Thymus (tissue), 14 donors: ENCODE measurements at places on chromosomes 3 and 15. TPM values are rescaled to one million over a fixed set of nuclear protein-coding genes. Genes with fewer than 3 reads are reported as not detected.

DNA sequence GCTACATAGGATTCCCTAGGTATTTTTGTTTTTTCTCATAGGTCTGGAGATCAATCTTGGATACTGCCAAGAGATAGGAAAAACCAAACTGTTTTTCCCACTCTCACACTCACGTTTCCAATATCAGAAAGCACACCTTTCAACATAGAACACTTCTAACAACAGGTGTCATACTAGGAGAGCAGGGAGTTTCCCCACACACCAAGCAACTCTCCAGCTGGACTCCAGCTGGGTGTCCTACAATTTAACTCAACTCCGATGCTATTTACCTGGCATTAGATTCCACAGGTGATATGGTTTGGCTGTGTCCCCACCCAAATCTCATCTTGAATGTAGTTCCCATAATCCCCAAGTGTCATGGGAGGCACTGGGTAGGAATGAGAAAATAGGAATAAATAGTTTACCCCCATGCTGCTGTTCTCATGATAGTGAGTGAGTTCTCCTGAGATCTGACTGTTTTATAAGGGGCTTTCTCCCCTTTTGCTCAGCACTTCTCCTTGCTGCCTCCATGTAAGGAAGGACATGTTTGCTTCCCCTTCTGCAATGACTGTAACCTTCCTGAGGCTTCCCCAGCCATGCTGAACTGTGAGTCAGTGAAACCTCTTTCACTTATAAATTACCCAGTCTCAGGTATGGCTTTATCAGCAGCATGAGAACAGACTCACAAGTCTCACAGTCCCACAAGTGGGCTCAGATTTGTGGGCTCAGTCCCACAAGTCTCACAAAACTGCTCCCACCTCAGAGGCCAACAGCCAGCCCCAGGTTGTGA, 354.5 kb upstream of the THBS1 start:
- no peak for DNase-seq

DNA sequence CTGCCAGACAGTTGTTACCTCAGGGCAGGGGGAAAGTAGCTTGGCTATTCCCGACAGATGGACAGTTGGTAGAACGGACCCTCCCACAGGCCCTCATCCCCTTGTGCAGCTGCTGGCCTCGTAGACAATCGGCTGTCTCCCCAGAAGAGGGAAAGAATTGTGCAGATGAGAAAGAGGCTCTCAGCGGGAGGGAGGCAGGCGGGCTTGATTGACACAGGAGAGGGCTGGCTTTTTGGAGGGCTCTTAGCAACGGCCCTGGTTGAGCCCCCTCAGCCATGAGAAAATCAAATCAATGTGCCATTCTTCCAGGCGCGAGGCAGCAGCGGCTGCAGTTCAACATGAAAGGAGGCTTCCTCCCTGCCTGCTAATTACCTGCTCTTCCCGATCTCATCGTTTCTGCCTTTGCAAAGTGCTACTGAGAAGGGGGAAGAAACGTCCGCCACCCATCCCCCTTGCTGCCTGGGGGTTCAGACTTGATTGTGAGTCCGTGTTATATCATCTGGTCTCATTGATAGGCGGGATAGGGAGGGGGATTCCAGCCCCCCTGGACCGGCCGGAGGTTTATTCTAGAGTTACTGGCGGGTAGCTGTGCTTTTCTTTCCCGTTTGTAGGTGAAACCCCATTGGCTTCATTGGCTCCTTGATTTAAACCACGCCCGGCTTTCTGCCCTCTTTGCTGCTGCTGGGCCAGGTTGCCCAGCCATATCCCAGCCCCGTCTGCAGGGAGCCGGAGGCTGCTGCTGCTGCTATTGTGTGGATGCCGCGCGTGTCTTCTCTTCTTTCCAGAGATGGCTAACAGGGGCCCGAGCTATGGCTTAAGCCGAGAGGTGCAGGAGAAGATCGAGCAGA, at the start of gene TAGLN3:
TAGLN3 (plus strand) TSS at position 287 of the 848 bp plus-strand sequence; CDS start at position 788, 501 bp downstream.
- no peak for DNase-seq

DNA sequence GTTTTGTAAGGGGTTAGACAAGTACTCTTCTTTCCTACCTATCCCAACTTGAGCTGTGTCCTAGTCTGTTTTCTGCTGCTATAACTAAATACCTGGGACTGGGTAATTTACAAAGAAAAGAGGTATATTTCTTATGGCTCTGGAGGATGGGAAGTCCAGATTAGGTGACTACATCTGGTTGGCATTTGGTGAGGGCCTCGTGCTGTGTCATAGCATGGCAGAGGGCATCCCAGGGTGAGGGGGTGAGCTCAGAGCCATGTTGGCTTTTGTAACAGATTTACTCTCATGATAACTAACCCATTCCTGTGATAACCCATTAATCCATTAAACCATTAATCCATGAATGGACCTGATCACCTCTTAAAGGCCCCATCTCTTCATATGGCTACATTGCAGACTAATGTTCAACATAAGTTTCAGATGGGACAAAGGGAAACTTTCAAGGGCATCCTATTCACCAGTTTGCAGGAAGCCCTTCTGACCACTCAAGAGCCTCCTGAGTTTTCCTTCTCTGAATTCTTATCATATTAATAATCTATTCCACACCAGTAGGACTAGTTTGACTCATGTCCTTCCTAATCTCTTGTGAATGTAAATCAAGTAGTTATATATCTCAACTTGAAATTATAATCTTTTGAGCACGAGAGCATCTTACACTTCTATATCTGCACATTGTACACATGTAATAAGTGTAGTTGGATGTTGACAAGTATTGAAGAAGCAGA, 185.7 kb upstream of the ZPLD1 start:
- DNase-seq = no peak

- DNase-seq = no peak
Measured at GRCh38 chr15:96735632-96736240, 405.2 kb downstream of the NR2F2 start.

FRMD5 gene
- 0.11 TPM for polyA plus RNA-seq

- no peak for DNase-seq
Measured at GRCh38 chr3:85821130-85821756, 862.5 kb downstream of the CADM2 start.

CTXND1 gene
- polyA plus RNA-seq = 0.07 TPM

- no peak for DNase-seq
Measured at GRCh38 chr15:73838831-73839426, 34.4 kb upstream of the TBC1D21 start.

ADAMTSL3 gene
- polyA plus RNA-seq = 0.39 TPM

NLGN1 gene
- 0.16 TPM for polyA plus RNA-seq

GRCh38 chr15:78617516-78617915, 3.3 kb downstream of the CHRNA3 start:
- DNase-seq = no peak

- no peak for DNase-seq
Measured at GRCh38 chr3:177680472-177680821, 483.2 kb upstream of the TBL1XR1 start.

CCDC54 gene
- not detected for polyA plus RNA-seq

GHSR gene
- polyA plus RNA-seq = not detected

TAGLN3 gene
- polyA plus RNA-seq = 1.5 TPM

- no peak for DNase-seq
Measured at GRCh38 chr3:193831495-193832455, 238.8 kb downstream of the OPA1 start.

PLAAT1 gene
- polyA plus RNA-seq = 1.6 TPM

TJP1 gene
- 11.5 TPM for polyA plus RNA-seq

DNA sequence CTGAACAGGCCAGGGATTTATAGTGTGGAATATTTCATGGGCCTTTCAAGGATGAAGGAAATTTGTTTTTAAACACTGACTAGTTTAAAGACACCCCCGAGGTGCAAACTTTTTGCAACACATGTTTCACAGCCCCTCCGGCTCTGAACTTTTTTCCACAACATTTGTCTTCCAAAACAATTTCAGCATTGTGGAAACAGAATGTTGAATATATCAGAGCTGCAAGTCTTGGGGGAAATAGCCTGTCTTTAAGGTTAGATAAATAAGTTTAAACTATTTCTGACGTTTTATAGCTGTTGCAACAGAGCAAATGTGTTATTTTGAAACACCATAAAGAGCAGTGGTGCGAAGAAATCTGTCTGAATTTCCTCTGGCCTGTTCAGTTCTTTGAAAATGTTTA, 229.2 kb upstream of the GOLGA6L4 start:
- no peak for DNase-seq

REC114 gene
- polyA plus RNA-seq = 0.07 TPM

DNA sequence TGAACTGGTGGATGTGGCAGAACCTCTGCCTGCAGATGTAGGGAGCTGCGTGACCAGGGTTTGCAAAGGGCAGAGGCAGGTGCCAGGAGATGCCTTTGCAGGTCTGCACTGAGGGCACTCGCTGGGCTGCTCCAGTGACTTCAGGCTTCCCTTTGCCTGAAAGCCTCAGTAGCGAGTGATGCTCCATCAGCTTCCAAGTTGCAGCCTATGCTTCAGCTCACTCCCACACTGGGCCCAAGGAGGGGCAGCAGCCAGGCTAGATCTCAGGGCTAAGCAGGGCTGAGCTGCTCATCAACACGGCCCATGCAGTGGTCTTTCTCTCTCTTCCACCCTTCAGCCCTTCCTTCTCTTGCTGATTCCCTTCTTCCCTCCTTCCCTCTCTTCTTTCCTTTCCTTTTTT, 78.3 kb upstream of the RGMA start:
- DNase-seq = no peak

DNA sequence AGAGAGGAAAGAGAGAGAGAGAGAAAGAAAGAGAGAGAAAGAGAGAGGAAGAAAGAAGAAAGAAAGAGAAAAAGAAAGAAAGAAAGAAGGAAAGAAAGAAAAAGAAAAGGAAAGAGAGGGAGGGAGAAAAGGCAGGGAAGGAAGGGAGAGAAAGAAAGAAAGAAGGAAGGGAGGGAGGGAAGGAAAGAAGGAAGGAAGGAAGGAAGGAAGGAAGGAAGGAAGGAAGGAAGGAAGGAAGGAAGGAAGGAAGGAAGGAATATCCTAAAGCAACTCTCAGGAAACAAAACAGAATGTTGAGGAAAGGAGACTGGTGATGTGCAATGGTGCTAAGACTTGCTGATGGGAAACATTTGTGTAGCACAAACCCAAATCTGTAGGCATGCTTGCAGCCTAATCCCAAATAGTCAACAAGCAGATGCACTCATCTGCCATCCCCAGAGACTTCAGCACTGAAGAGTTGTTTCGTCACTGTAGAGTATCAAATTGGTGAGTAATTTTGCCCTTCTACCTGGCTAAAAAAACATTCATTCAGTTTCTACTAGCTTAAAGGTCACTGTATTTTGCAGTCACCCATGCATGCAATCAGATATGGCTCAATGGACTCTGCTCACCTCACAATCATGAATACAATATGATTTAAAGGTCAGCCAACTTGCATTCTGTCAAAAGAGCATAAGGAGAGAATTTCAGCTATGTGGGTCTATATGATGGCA, 480.3 kb downstream of the FGF12 start:
- DNase-seq = no peak

GRCh38 chr15:62124973-62125303, 40.1 kb downstream of the C2CD4B start:
- DNase-seq = no peak

DNA sequence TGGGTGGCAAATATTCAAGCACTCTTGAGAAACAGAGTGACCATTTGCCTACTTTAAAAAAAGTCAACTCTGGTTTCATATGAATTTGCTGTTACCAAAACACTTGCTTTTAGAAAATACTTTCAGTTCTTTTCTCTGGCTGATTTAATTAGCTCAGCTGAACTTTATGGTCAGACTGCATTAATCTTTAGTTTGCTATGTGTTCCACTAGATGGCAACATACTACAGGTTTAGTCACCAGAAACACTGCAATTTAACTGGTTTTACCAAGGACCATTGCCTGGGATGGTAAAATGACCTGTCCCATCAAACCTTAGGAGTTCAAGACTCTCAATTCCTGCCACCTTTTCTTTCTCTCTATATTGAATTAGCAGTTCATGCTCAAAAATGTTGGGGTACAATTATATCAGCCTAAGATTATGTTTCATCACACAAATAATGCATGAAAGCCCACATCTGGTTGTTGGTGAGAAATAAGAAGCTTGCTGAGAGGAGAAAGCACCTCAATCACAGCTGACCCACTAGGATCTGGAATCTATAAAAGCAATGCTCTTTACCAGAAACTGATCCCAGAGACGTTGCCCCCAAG, 14.2 kb downstream of the EIF4E3 start:
- DNase-seq = no peak

DNA sequence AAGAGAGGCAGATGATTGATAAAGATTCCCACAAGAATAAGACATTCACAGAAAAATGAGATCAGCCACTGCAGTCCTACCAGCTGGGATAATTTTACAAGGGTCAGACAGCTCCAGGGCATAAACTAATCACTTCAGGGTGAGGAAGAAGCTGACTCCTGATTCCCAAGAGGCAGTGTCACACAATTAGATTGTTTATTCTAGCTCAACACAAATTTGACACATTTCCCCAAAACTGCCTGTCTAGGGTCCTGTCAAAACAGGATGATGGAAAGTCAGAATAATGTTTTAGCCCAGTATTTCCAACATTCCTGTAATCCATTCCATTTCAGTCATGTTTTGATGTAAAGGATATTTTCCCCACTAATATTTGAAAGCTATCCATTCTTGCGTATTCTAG, 110.8 kb downstream of the TNIK start:
- DNase-seq = no peak

GRCh38 chr3:193875601-193876321, 260.2 kb upstream of the HES1 start:
- DNase-seq = no peak

DNA sequence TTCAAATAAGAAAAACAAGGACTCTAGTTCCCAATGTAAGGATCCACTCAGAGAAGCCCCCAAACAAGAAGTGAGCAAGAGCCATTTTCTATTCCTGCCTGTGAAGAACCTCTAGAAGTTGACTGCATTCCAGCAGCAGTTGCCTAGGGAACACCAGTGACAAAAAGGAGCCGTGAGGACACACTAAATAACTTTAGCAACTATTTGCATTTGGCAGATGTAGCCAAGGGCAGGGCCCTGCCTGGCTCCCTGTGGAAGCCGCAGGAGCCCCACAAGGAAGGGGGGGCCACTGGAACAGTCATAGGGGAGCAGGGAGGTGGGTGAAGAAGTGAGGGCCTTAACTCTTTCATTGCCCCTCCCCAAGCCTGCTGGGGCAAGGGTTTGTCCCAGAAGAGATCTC, 470.2 kb upstream of the PROK2 start:
- DNase-seq = no peak

DNA sequence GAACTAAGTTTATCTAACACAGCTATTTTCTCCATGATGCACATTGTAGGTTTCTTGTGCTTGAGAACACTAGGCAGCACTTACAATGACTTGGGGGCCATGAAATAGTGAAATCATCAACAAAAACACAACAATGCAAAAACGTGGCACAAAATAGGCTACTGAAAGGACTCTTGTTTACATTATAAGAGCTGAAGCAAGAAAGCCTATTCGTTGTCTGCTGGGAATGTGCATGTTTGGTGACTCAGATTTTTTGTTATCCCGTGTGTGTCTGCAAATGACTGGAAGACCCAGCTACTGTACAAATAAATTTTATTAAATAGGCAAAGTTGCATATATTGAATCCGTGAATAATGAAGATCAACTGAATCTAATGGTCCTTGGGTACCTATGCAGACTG, 85.0 kb downstream of the TCF12 start:
- no peak for DNase-seq

IVD gene
- 28.3 TPM for polyA plus RNA-seq

- DNase-seq = no peak
Measured at GRCh38 chr3:194925614-194926013, 239.9 kb downstream of the FAM43A start.

GRCh38 chr3:174253196-174253823, 605.8 kb upstream of the NAALADL2 start:
- DNase-seq = no peak

GRCh38 chr3:141442446-141442845, 44.4 kb upstream of the RASA2 start:
- DNase-seq = no peak

ZCWPW2 gene
- 1.4 TPM for polyA plus RNA-seq

DPPA4 gene
- polyA plus RNA-seq = 14.2 TPM

- no peak for DNase-seq
Measured at GRCh38 chr3:155970398-155970797, 99.9 kb downstream of the GMPS start.

- no peak for DNase-seq
Measured at GRCh38 chr15:62912808-62913207, 129.7 kb upstream of the TPM1 start.

IQSEC1 gene
- polyA plus RNA-seq = 21.9 TPM
